Fibroblast of skin of left quadriceps (primary cell): ENCODE measurements at places on chromosomes 1 and 21.

- no peak for DNase-seq
Observed at GRCh38 chr1:8384088-8384487, 66.2 kb downstream of the SLC45A1 start.

- DNase-seq, result no peak
Observed at GRCh38 chr1:5917591-5918274, 74.5 kb downstream of the NPHP4 start.

DNA sequence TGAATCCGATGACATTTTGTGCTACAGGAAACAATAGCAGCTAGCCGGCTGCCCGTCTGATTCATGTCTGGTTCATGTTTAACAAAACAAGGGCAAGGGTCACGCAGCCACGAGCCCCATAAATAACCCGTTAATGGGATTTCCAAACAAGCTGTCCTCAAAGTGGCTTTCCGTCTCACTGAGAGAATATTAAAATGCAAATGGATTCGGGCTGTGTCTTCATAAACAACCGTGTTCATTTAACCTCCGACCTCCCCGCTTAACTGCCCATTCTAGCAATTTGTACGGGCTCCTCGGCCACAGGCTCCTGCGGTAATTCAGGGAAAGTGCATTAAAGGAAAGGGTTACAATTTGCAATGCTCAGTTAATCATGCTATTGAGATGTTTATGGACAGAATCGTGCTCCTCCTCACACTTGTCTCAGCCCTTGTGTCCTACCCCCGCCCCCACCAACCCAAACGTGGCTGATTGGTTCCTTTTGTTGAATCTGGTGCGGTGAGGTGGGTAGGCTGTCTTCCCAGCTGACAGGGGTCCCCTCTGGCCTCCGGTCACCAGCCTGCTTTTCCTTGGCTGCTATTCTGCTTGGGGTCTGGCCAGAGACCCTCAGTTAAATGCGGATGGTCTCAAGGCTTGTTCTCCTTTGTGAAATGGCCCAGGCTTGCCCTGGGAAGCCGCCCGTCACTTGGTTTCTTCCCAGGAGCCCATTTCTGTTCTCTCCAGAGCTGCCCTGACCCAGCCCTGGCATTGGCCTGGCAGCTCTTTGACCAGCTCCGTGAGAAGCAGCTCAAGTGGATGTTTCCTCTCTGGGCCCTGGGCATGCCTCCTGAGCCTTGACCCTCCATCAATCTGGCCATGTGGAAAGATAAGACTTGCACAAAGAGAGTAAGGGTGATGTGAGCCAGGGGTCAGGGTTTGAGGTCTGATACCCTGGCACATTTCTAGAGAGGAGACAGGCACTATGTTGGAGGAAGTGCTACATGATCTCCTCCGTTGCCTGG lies 200.7 kb upstream of the POU3F1 start:
- no peak for DNase-seq

GRCh38 chr21:40436261-40436660 lies 410.7 kb downstream of the DSCAM start:
- DNase-seq, result no peak

DNA sequence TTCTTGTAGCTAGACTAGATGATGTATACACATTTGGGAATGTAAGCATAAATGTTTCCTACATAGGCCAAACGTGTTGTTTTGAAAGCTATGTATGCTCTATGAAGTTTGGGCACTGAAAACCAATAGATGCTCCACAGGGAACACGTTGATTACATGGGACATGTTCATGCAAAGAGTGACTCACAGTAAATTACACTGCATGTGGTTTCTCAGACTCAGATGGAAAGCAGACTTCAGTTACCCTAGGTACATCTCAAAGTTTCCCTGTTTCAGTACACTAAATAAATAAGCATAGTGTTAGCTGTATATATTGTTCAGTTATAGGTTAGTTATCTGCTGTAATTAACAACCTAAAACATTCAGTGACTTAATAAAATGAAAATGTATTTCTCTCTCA lies 301.9 kb upstream of the RUNX1 start:
- DNase-seq, result no peak

DNA sequence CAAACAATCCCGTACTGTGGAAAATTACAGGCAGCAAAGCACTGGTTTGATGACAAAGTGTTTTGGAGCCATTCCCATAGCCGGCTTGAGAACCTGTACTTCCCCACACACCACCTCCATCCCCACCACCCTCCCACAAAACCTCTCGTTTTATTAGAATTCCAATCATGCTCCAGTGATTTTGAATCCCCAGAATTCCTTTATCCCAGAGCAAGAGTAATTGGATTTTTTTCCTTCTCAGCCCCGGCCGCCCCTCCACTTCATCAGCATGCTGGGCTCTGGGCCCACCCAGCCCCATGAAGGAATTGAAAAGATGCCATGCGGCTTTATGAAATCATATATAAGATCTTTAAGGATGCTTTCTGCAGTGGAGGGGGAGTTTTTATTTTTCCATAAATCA lies 136.6 kb downstream of the OMA1 start:
- DNase-seq, result peak; percentile 79

DNA sequence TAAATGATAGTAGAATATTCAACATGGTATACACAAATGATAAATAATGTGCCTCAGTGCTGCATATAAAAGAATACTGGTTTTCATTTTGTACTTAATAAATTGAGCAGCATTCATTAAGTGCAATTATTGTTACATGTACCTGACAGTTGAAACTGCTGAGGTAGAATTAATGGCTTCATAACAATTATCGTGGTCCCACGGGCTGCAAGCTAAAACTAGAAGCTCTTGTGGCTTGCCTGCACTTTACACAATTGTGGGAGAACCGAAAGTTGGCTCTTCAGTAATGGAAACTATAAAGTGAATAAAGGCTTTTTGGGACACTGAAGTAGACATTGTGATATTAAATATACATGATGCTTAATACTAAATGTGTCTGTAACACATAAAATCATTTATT lies 23.2 kb downstream of the INSL5 start:
- no peak for DNase-seq

DNA sequence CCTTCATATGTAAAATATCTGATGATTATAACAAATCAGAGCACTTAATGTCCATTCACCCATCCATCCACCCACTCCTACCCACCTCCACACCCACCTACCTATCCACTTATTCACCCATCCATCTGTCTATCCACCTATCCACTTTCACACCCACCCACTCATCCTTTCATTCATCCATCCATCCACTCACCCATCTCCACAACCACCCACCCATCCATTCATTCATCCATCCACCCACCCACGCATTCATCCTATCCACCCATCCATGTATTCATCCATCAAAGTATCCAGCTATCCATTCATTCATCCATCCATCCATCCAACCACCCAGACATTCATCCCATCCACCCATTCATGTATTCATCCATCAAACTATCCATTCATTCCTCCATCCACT lies 466.1 kb downstream of the AJAP1 start:
- DNase-seq, result no peak

DNA sequence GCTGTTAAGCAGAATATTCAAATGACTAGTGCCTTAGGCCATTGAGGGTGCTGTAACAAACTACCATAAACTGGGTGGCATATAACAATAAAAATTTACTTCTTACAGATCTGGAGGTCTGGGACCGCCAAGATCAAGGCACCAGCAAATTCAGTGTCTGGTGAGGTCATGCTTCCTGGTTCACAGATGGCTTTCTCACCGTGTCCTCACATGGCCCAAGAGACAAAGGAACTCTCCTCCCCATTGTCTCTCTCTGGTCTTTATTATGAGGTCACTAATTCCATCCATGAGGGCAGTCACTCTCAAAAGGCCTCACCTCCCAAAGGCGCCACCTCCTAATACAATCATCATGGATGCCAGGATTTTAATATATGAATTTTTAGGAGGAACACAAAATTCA lies 127.3 kb downstream of the GABPA start:
- no peak for DNase-seq

GRCh38 chr1:230875370-230875769 lies 7.0 kb upstream of the C1orf198 start:
- DNase-seq, result no peak

DNA sequence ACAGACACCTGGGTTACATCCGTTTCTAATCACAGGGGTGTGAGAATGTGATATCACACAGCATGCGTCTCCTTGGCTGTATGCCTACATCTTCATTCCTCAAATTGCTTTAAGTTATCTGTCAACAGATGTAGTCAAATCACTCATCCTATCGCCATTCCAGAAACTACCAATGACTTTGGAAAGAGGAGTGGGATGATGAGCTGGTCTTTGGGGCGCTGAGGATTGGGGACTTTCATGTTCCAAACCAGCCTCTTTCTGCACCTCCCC lies 104.8 kb downstream of the NAV1 start:
- DNase-seq, result peak; percentile 54

DNA sequence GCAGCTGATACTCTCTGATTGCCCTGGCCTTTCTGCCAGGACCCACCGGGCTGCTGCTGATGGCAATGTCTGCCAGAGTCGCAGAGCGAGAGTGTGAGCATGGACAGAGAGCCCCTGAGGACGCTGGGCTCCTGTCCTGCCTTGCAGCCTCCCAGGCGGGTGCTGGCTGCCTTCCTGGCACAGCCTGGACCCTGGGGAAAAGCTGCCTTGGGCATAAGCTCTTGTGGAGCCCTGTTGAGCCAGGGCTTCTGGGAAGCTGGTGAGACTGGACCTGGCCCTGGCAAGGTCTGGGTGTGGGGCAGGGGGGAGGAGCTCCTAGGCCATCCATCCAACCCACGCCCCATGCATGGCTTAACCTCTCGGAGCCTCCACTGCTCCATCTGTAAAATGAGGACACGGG lies 105.8 kb upstream of the WNT4 start:
- no peak for DNase-seq

DNA sequence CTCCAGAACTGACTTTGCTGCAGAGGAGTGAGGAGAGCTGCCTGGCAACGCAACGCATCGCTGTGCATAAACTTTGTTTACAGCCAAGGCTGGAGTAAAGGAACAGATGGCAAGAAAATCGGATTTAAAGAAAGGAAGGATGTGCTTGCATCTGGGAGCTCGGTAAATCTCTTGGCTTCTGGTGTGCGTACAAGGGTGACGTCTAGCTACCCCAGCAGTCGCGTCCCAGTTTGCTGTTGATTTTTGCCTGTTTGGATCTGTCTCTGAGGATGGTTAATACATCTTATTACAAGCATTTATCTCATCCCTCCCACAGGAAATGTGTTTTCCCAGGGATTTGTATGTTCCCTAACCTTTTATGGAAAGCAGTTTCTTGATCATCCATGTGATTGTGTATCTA lies 73.3 kb upstream of the RALGPS2 start:
- no peak for DNase-seq

GRCh38 chr1:177163844-177164379 lies 600 bp downstream of the ASTN1 start:
- DNase-seq, result no peak

GRCh38 chr1:43520100-43520778 lies 10.4 kb upstream of the PTPRF start:
- DNase-seq, result no peak

DNA sequence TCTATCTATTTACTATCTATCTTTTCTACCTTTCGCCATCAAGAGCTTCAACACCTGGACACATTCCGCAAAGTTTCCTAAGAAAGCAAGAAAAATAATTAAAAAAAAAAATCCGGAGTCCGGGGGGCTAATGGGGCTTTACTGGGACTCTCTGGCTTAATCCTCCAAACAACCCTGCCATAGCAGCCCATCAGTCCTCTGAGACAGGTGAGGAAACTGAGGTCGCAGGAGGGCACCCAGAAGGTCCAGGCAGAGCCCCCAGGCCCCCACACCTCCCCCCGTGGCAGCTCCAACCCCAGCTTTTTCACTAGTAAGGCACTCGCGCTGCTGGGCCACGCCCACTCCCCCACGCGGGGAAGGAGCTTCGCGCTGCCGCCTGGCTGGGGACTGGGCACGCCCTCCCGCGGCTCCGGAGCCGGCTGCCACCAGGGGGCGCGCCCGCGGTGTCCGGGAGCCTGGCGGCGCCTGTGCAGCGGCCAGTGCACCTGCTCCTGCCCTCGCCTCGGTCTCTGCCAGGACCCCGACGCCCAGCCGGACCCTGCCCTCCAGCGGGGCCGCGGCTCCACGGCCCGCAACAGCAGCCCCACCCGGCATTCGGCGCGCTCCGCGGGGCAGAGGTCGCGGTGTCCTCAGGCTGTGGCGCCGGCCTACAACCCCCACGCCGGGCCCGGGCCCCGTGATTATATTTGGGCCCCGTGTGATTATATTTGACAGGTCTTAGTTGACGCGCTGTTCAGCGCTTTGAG lies 54.1 kb upstream of the SAMD11 start:
- no peak for DNase-seq

- DNase-seq, result no peak
Observed at GRCh38 chr1:14693949-14694348, 95.5 kb downstream of the KAZN start.

- DNase-seq, result no peak
Observed at GRCh38 chr1:109300650-109301151, 6.1 kb downstream of the MYBPHL start.

DNA sequence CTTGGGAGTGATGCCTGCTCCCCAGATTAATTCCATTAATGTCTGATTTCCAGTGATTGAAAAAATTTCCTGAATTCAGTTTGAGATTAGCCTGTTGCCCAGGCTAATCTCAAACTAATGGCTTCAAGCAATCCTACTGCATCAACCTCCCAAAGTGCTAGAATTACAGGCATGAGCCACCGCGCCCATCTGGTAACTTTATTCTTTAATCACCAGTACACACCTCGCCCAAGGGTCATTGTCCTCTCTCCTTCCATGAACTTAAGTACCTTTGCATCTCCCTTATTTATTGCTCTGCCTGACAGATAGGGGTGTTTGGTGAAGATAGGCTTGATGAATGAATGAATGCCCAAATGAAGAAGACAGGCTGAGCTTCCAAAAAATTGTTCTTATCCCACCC lies 366.5 kb downstream of the SIPA1L2 start:
- DNase-seq, result no peak

DNA sequence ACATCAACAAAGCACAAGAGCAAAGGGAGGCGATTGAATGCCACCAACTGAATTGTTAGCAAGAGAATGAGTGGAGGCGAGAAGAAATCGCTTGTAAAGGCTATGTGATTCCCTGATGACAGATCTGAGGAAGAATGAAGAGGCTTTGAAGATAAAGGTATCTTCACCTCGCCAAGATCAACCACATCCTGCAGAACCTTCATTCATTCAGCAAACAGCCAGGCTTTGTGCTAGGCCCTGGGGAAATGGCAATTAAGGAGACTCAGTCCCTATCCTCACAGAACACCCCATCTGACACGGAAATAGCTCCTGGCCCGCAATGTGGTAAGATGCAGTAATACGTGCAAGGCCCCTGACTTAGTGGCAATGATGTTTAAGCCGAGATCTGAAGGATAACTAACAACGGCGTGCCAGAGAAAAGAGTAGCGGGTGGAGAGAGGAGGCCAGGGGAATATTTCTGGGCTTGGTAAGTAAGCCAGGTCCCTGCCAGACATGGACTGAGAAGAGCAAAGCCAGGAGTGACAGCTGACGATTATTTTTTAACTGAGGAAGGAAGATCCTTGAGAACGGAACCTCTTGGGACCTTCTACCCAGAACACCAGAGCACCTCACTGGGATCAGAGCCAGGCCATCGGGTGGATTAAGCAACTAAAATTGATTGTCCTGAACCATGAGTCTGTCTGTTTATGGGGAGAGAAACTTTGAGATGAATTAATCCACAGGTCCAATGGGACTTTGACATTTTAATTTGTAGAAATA lies 4.6 kb upstream of the VSIG8 start:
- no peak for DNase-seq
